Immature natural killer cell (primary cell): ENCODE measurements at places on chromosomes 7 and 10. TPM values are rescaled to one million over a fixed set of nuclear protein-coding genes. Genes with fewer than 3 reads are reported as not detected.

DNA sequence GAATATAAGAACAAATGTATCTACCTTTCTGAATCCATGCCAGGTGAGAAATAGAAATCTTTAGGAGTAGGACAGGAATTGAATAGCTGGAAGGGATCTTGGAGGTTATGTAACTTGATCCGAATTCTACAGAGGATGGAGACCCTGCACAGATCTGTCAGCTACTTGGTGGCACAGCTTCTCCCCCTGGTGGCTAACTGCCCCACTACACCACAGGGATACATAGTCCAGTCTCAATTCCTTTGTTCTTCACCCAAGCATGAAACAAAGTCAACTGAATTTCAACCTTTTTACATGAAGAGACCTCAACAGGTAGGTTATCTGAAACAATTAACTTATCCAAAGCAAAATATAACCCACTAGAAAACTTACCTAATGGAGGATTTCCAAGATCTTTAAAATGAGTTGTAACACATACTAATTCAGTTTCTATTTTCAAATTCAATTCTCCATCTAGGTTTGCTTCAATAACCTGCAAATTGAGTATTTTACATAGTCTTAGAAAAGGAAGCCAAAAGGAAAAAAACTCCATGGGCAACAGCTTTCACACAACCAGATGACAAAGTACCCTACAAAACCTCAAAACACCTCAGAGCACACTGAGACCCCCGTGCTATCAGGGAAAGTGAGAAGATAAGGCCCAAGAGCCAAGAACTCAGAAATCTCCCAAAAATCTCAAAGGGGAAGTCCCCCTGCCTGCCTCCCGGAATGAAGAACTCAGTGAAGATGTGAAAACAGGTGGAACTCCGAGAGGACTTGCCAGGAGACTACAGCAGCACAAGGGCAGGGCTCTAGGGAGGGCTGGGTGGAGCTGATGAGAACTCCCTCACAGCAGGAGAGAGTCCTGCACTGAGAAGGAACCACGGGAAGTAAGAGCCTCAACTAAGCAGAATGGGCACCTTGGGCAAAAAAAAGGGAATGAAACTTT lies 10.3 kb downstream of the HUS1 start:
- no peak for DNase-seq

DNA sequence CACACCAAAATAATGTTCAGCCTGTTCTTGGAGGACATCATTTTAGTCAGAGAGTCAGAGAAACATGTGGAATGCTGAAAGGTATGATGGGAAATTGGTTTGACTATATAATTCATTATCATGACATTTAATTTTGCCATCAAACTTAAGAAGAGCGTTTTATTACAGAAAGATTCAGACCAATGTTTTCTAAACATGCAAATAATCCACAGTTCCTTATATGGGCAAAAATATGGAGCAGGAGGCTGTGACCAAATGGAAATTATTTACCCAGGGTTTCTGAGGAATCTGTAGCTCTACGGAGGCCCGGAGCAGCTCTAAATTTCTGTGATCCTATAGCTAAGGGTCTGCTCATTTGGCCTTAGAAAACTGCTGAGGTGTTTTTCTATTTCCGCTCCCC lies 33.2 kb downstream of the LAMB4 start:
- DNase-seq, result no peak

MRLN gene
- not detected for polyA plus RNA-seq

GRCh38 chr10:60444494-60445064 lies 54.9 kb upstream of the ANK3 start:
- no peak for DNase-seq

- DNase-seq, result no peak
These were observed 47.5 kb downstream of the INSYN2A start for GRCh38 chr10:127148933-127149220.

DNA sequence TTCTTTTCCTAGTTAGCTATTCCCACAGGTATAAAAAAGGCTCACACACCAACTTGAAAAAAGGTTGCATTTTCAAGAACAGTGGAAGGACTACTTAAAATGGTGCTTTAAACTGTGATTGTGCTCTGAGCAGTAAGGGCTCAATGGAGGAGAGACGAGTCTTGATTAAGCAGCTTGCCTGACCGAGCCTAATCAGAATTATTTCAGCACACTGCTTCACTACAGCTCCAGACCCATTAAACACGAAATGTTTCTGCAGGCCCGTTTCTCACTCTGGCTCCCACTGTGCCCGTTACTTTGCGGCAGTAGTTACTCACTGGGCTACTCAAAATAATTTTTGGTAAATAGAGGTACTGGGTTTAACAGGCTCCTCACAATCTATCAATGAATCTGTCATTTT lies 126.0 kb downstream of the NRCAM start:
- DNase-seq, result no peak

- no peak for DNase-seq
These were observed 140.0 kb upstream of the PHYHIPL start for GRCh38 chr10:59036311-59037017.

DNA sequence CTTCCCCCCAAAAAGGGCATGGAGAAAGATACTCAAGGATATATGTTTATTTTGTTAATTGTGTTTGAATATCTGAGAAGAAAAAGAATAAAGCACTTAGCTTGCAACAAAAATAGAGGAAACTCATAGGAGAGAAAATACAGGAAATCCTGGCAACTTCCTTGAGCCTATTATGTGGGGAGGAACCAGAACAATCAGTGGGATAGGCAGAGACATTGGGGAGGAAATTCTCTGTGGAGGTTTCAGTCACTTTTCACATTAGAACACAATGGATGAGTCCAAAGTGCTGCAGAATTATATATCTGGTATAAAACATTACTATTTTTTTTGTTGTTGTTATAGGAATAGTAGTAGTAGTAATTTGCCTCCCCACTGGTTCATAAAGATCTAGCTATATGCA lies 240.1 kb downstream of the THSD7A start:
- no peak for DNase-seq

DNA sequence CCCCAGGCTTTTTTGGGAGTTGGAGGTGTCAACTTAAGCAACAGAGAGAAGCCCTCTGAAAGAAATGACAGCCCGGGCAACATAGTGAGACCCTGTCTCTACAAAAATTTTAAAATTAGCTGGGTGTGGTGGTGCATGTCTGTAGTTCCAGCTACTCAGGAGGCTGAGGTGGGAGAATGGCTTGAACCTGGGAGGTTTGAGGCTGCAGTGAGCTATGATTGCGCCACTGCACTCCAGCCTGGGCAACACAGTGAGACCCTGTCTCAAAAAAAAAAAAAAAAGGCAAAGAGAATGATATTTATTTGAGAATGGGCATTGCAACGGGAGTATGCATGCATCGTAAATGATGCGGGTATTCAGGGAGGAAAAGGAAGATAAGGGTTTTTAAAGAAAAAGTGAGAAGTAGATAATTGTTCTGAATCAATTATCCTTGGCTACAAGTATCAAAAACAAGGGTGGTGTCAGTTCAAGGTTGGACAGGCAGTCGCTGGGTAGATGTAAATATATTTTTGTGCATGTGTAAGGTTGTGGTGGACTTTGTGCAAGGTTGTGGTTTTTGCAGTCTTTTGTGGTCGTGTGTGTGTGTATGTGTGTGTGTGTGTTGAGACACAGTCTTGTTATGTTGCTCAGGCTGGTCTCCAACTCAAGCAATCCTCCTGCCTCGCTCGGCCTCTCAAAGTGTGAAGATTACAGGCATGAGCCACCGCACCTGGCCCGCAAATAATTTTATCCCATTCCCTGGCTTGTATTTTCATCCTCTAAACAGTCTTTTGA lies 65.6 kb downstream of the COL26A1 start:
- no peak for DNase-seq

DNA sequence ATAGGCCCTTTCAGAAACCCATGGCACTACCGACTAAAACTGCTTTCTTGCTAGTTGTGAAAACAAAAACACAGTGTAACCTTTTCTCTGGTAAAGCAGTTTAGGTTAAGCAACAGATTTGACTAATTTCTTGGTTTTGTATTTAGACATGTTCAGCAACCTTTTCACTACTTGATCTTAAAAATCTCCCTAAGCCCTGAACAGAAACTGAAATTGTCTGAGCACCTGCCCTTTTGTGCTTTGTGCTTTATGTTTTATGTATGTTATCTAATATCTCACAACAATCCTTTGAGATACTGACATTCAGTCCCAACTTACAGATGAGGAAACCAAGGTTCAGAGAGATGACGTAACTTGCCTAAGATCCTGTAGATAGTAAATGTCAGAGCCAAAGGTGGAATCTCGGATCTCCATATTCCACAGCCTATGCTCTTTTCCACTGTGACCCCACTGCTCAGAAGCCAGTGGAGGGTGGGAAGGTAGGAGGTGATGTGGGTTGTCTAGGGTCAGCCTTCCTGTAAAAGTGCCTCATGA lies 146.6 kb downstream of the LCOR start:
- no peak for DNase-seq
